ENCODE measurements at places on chromosomes 7 and 10. TPM values are rescaled to one million over a fixed set of nuclear protein-coding genes. Genes with fewer than 3 reads are reported as not detected.

The METTL27 gene
- 2.1 TPM for total RNA-seq

The PNLIPRP2 gene
- not detected for total RNA-seq

The SPDYE2 gene
- total RNA-seq = not detected

The SLC26A3 gene
- not detected for total RNA-seq

The ZNF425 gene
- 1.1 TPM for total RNA-seq

The GRID2IP gene
- 0.10 TPM for total RNA-seq

The TSPAN33 gene
- total RNA-seq = 4.9 TPM

All from T-helper 1 cell treated with Interleukin-12 subunit alpha and Interleukin-12 subunit beta and Interleukin-4 antibody, amounts not matched to agents 30 ng/mL and 1 ng/mL, for 36 hours (primary cell).